A549 treated with dexamethasone at 1 μM for 4 hours (cell line): ENCODE measurements at places on chromosomes 4 and X. TPM values are rescaled to one million over a fixed set of nuclear protein-coding genes. Genes with fewer than 3 reads are reported as not detected.

TREX2 gene
- 0.63 to 1.7 TPM (median 1.3 TPM) in 5 replicates for total RNA-seq

FAM9C gene
- total RNA-seq = 0.05 TPM in 1 of 5 replicates, not detected in the others

ETNPPL gene
- total RNA-seq = 0.10 to 0.13 TPM in 2 of 5 replicates, not detected in the others

CFP gene
- total RNA-seq = 0.30 to 0.95 TPM (median 0.34 TPM) in 5 replicates

NSUN7 gene
- 0.22 to 0.46 TPM (median 0.35 TPM) in 5 replicates for total RNA-seq

LONRF3 gene
- 1.7 to 3.9 TPM (median 3.5 TPM) in 5 replicates for total RNA-seq

MAOA gene
- total RNA-seq = 0.59 to 0.87 TPM (median 0.79 TPM) in 5 replicates

EFHC2 gene
- 0.20 to 0.46 TPM (median 0.27 TPM) in 5 replicates for total RNA-seq

G3BP2 gene
- 76.1 to 100 TPM (median 90.0 TPM) in 5 replicates for total RNA-seq

CFI gene
- total RNA-seq = 0.29 to 1.0 TPM (median 0.92 TPM) in 5 replicates

HTRA3 gene
- total RNA-seq = 14.9 to 21.5 TPM (median 19.4 TPM) in 5 replicates

ARHGEF38 gene
- total RNA-seq = not detected in 5 replicates
